IMR-90 (cell line): ENCODE measurements at places on chromosomes 5 and 9.
A peak's percentile ranks its signal among the peaks of the same experiment; 100 is the strongest.

DNA sequence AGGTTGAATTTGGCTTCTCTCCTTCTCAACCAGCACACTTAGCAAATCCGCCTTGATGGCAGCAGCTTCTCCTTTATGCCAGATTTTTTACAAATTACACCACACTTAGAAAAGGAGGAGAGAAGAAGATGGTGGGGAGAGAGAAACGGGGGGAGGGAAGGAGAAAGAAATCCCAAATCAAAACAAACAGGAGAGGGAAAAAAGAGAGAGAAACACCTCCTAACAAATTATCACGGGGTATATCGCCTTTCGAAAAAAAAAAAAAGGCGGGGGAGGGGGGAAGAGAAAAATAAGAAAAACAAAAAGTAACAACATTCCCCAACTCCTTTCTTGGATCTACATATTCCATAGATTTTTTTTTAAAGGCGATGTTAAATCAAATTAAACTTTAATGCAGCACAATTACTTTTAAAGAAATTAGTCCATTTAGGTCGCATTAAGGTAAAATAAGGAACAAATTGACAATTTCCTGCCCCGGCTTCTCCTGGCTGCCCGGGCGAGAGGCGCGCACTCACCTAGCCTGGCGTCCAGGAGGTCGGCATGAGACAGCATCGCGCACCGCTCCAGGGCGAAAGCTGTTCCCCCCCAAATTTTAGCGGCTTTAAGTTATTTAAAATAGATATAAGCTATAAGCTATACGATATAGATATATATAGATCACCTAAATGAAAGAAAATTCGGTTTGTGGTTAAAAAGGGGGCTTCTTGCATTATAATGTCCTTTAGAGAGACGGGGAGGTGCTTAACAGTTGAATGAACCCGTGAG lies at the start of gene OTP:
Gene OTP, minus strand, starts transcription at position 716 of the 765 bp plus-strand sequence. Its CDS starts 164 bp downstream, at position 552.
- DNase-seq = no peak
- H3K27ac ChIP-seq = no peak within 1 kb of the TSS
- H3K36me3 ChIP-seq = no peaks in the 10 kb centered on the region
- H3K4me1 ChIP-seq = no peaks in the 10 kb centered on the region
- peaks cover 81% of the 10 kb centered on the region for H3K27me3 ChIP-seq

GRCh38 chr9:78644359-78644758 lies 347.4 kb downstream of the PSAT1 start:
- DNase-seq = peak; percentile 29
- H3K4me1 ChIP-seq = no peaks in the 10 kb centered on the region
- H3K36me3 ChIP-seq = no peaks in the 10 kb centered on the region
- no peaks in the 10 kb centered on the region; the same call in 1 of the 2 replicates for H3K27me3 ChIP-seq
- H3K4me3 ChIP-seq = no peak overlapping the region

GRCh38 chr5:150160448-150161081 lies 4.9 kb upstream of the PDGFRB start:
- DNase-seq = no peak
- peaks cover 31% of the 10 kb centered on the region for H3K4me1 ChIP-seq
- no peak overlapping the region for H3K4me3 ChIP-seq
- no peaks in the 10 kb centered on the region for H3K27me3 ChIP-seq

DNA sequence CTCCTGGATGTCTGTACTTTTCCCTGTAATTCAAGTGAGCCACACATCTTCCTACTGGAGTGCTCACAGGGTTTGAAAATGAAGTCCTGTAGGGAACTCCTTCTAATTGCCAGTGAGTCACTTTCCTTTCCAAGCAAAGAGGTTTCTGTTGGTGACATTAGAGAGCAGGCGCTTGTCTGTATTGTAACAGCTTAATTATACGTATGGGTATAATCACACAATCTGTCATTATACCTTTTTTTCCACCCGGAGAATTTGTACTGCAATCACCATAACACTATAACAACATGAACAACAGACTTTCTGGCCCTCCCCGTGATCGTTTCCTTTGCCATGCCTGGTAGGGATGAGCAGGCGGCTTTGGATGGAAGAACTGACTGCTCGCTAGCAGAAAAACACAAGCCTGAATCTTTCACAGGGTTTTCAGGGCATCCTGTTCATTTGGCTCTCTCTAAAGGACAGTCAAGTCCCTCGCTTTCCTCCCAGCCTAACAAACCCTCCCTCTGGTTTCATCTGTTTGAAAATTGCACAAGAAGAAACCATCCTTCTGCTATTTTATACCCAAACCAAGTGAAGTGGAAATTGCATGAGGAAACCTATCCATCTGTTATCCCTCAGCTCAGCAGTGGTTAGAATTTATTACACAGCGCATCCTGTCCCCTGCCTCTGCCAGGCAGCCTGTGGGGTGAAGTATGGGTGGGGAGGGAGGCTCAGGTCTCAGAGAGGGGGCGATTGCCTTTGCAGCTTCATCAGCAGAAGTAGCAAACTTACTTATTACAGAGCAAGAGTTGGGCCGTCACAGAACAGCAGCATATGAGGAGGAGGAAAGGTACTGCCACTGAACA lies 307.0 kb upstream of the TLE4 start:
- no peak overlapping the region for H3K4me3 ChIP-seq
- H3K27ac ChIP-seq = no peak overlapping the region
- H3K4me1 ChIP-seq = no peaks in the 10 kb centered on the region; the same call in 1 of the 2 replicates
- no peak for DNase-seq

DNA sequence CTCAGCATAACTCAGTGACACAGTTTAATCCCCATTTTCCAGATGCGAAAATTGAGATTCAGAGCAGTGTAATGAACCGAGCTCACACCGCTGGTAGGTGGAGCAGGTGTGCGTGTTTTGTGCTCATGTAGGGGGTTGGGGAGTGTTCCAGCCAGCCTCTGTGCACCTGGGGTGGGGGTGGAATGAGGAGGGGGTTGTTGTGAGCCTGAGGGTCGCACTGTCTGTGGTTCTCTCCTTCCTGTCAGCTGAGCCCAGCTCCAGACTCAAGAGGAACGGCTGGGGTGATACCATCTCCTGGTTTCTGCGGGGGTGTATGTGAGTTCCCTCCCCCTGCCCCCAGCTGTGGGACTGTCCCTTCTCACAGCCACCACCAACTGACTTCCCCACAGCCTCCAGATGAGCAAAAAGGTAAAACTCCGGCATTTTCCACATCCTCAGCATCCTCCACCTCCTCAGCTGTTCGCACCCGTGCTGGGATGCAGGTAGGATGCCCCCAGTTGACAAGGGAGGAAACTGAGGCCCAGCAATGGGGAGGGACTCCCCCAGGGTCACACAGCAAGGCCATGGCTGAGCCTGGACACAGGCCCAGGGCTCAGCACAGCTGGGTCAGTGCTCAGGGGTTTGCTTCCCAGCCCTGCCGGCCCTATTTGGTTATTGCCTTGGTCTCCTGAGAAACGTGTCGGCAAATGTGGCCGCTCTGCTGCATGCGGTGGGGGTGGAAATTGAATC lies 2.1 kb downstream of the SH2D3C start:
- peaks cover 11% of the 10 kb centered on the region for H3K27me3 ChIP-seq
- DNase-seq = no peak
- no peak overlapping the region for H3K4me3 ChIP-seq

GRCh38 chr5:97538912-97539311 lies 355.9 kb upstream of the RIOK2 start:
- H3K27ac ChIP-seq = no peak overlapping the region
- H3K4me1 ChIP-seq = no peaks in the 10 kb centered on the region; the same call in 1 of the 2 replicates
- no peak for DNase-seq

GRCh38 chr9:128898845-128899565 lies 17.1 kb downstream of the LRRC8A start:
- no peak for DNase-seq
- no peaks in the 10 kb centered on the region for H3K27me3 ChIP-seq
- peaks cover 7% of the 10 kb centered on the region for H3K4me1 ChIP-seq
- peaks cover 26% of the 10 kb centered on the region for H3K36me3 ChIP-seq
- no peak overlapping the region for H3K27ac ChIP-seq
- no peak overlapping the region for H3K4me3 ChIP-seq

DNA sequence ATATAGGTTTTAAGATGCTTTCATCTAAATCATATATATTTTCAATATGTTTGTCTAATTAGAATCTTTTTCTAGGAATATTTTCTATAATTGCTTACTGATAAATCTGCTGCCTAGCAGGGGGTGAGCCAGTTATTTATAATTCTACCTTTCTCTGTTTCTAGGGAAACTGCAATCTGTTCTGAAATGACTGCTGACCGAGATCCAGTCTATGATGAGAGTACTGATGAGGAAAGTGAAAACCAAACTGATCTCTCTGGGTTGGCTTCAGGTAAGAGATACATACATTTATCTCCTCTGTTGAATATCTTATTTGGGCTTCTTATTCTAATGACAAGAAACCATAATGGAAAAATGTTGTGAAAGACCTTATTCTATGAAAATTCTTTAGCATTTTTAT lies 127.3 kb downstream of the XRCC4 start:
- no peak overlapping the region for H3K4me3 ChIP-seq
- no peak for DNase-seq
- H3K36me3 ChIP-seq = no peaks in the 10 kb centered on the region
- no peaks in the 10 kb centered on the region for H3K4me1 ChIP-seq
- H3K27ac ChIP-seq = no peak overlapping the region

- H3K27ac ChIP-seq = no peak overlapping the region
- peak; percentile 33 for DNase-seq
- no peaks in the 10 kb centered on the region for H3K4me1 ChIP-seq
- peak overlapping the region; percentile 48 for H3K4me3 ChIP-seq
Observed at GRCh38 chr9:107465467-107466451, 23.8 kb downstream of the KLF4 start.

DNA sequence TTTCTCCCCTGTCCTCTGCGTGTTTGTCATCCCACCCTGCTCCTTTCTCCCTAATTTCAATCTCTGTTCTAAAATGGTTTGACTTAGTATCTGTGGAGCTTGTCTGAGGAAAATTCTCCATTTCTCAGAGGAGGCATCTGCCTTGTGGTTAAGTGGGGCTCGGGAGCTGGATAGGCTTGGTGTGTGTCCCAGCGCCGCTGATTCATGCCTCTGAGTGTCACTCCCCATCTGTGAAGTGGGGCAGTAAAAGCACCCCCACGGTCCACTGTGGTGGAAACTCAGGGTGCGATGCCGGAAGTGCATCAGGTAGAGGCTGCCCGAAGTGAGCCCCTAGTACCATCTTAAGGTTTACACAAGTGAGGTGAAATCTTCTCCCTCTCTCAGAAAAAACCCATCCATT lies 37.6 kb downstream of the LRSAM1 start:
- H3K27ac ChIP-seq = no peak overlapping the region
- no peak overlapping the region for H3K4me3 ChIP-seq
- no peak for DNase-seq
- peaks cover 40% of the 10 kb centered on the region for H3K36me3 ChIP-seq
- peaks cover 8% of the 10 kb centered on the region; the same call in 1 of the 2 replicates for H3K4me1 ChIP-seq

DNA sequence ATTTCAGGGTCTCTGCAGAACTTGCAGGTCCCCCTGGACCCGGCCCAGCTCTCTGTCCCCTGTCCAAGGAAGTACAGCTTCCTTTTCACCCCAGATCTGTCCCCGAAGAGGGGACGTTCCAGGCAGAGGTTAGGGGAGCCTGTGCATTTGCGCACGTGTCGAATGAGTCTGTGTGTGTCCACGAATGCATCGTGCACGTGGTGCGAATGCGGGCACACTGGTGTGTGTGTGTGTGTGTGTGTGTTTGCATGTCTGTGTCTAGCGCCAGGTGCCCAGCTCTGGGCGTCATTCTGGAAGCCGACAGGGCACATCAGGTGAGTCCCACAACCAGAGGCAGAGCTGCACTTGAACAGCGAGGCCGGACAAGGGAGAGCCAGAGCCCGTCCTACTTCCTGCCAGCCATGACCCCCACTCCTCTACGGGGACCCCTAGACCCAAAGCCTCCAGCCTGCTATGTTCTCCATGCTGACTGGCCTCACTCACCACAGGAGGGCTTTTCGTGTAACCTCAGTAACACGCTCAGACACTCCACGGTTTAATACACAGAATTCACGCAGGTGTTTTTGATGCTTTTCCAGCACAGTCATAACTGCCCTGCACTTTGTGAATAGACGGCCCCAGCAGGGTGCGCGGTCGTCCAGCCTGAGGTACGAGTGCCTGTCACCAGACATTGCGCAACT lies 41.3 kb upstream of the CACNA1B start:
- DNase-seq = no peak
- peaks cover 43% of the 10 kb centered on the region for H3K36me3 ChIP-seq
- no peaks in the 10 kb centered on the region for H3K4me1 ChIP-seq
- no peak overlapping the region for H3K4me3 ChIP-seq
- H3K27ac ChIP-seq = no peak overlapping the region
- no peaks in the 10 kb centered on the region for H3K27me3 ChIP-seq

DNA sequence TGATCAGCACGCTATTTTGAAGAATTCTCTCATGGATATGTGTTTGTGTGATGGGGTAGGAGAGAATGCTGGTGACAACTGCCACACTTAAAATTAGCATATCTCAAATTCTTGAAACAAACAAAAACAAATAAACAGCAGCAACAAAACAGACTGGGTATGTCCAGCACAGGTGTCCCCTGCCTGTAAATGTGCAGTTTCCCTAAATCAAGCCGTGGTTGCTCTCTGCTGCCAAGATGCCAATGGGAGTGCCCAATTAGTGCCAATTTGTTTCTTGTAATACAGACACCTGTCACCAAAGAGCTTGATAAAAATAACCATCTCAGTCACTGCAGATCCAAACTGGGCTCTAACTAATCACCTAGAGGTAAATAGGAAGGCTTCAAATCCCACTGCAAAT lies 144.2 kb upstream of the SMARCA2 start:
- H3K27ac ChIP-seq = no peak overlapping the region
- no peaks in the 10 kb centered on the region for H3K36me3 ChIP-seq
- no peak overlapping the region for H3K4me3 ChIP-seq
- H3K27me3 ChIP-seq = no peaks in the 10 kb centered on the region
- no peak for DNase-seq
- no peaks in the 10 kb centered on the region for H3K4me1 ChIP-seq

DNA sequence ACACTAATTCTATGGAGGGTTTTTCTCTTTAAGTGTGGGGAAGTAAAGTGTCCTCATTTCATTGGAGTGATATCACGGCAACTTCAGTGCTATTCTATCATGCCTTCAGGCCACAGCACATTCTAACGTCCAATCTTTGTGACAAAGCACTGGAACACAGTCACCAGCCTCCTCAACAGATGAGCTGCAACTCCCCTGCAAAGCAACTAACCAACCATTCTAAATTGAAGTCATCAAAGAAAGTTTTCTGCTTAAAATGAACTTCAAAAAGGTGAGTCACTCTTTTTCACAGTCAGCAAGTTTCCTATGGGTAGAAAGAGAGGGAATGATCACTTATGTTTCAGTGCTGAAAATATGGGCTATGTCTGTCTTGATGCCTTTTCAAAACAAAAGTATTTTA lies 190.8 kb downstream of the ELAVL2 start:
- H3K36me3 ChIP-seq = no peaks in the 10 kb centered on the region
- H3K27ac ChIP-seq = no peak overlapping the region
- no peak for DNase-seq

GRCh38 chr5:82704381-82704780 lies 372.8 kb downstream of the TMEM167A start:
- H3K27ac ChIP-seq = no peak overlapping the region
- H3K27me3 ChIP-seq = no peaks in the 10 kb centered on the region
- no peak for DNase-seq
- H3K4me3 ChIP-seq = no peak overlapping the region
- H3K4me1 ChIP-seq = no peaks in the 10 kb centered on the region

GRCh38 chr5:91311168-91311696 lies 71.9 kb downstream of the ARRDC3 start:
- DNase-seq = no peak
- H3K27ac ChIP-seq = peak overlapping the region; percentile 68
- peaks cover 18% of the 10 kb centered on the region for H3K4me1 ChIP-seq
- H3K4me3 ChIP-seq = no peak overlapping the region
- no peaks in the 10 kb centered on the region for H3K27me3 ChIP-seq

GRCh38 chr5:717143-717542 lies 24.0 kb upstream of the TPPP start:
- no peak for DNase-seq
- peaks cover 4% of the 10 kb centered on the region; the same call in 1 of the 2 replicates for H3K27me3 ChIP-seq
- no peak overlapping the region for H3K4me3 ChIP-seq
- no peaks in the 10 kb centered on the region for H3K36me3 ChIP-seq
- no peaks in the 10 kb centered on the region for H3K4me1 ChIP-seq

GRCh38 chr9:106779796-106780195 lies 83.2 kb upstream of the ZNF462 start:
- no peak overlapping the region for H3K27ac ChIP-seq
- no peaks in the 10 kb centered on the region for H3K36me3 ChIP-seq
- no peak for DNase-seq
- no peaks in the 10 kb centered on the region for H3K4me1 ChIP-seq
